SK-N-SH (cell line): ENCODE measurements at places on chromosomes 2 and 18. TPM values are rescaled to one million over a fixed set of nuclear protein-coding genes. Genes with fewer than 3 reads are reported as not detected.

DNA sequence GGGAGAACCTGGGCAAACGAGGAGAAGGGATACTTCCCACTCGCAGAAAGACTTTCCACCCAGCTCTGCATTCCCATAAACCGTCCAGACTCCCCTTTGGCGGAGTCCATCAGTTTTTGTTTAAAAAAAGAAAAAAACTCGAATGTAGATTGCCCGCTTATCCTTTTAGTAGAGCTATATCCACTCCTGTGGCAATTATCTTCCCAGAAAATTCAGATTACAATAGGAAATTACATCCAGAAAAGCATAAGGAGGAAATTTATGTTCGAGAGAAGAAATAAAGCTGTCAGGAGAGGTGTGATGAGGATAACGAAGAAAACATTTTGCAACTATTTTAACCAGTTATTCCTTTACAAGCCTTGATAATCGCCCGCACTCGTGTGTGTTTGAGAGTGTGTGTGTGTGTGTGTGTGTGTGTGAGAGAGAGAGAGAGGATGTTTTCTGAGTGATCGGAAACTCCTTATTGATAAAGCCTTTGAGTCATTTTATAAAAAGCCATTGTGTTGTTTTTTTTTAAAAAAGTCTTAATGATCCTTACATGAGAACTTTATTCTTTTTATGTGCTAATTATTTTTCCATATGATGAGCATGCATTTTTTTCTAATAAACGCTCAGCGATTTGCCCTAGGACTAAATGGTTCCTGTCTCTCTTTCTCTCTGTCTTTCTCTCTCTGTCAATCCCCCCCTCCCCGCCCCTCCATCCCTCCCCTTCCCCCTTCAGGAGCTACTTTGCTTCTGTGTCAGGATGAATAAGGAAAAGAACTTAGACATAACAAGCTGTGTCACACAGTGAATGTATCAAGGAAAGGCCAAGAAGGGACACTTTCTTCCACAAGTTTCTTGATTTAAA is 1.1 kb upstream of the PPP3R1 start:
- peak; percentile 30 for DNase-seq

DNA sequence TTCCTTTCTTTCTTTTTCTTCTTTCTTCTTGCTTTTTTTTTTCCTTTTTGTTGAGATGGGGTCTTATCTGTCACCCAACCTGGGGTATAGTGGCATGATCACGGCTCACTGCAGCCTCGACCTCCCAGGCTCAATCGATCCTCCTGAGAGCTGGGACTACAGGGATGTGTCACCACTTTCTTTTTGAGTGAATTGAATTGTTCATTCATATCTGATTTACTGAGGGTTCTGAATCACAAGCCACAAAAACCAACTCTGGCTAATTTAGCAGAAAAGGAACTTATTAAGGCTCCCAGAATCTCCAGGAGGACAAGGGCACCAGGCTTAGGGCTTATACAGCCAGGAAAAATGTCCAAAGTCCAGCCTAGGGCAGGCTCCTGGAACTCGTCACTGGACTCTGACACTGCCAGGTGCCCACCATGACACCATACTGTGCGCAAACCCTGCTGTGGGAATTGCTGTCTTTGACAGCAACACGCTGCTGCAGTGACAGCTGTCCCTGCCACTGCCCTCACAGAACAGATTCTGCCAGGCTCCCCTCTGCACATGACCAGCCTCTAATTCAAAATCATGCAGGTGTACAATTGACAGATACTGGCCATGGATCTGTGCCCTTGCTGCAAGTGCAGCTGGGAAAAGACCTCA is 42.9 kb upstream of the EML6 start:
- no peak for DNase-seq

DNA sequence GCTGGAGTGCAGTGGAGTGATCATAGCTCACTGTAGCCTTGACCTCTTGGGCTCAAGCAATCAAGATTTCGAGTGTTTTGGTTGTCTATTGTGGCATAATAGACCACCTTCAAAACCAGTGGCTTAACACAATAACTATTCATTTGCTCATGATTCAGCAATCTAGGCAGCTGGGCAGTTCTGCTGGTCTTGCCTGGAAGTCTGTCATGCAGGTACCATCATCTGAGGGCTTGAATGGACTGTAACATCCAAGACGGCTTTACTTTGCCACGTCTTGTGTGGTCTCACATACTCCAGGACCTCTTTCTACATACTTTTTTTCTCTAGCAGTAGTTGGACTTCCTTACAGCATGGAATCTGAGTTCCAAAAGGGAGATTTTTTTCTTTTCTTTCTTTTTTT is 13.2 kb upstream of the ANKRD29 start:
- DNase-seq, result no peak

DNA sequence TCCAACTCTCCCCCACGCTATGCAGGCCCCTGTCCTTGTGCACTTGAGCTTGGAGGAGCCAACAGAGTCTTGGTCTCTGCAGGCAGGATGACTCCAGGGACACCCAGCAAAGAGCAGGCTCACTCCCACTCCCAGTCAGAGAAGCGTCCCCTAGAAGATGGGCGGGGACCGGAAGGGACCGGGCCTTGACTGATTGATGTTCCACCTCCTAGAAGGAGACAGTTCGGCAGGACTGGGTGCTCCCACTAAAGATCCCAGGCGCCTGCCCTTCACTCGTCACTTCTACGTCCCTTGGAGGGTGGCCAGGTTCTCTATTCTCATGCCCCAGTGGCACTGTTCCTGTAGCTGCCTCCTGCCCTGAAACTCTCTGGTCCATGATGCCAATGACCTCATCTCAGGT is 3.2 kb upstream of the SP100 start:
- no peak for DNase-seq

GRCh38 chr2:10205162-10205475 is 82.6 kb downstream of the RRM2 start:
- no peak for DNase-seq

DNA sequence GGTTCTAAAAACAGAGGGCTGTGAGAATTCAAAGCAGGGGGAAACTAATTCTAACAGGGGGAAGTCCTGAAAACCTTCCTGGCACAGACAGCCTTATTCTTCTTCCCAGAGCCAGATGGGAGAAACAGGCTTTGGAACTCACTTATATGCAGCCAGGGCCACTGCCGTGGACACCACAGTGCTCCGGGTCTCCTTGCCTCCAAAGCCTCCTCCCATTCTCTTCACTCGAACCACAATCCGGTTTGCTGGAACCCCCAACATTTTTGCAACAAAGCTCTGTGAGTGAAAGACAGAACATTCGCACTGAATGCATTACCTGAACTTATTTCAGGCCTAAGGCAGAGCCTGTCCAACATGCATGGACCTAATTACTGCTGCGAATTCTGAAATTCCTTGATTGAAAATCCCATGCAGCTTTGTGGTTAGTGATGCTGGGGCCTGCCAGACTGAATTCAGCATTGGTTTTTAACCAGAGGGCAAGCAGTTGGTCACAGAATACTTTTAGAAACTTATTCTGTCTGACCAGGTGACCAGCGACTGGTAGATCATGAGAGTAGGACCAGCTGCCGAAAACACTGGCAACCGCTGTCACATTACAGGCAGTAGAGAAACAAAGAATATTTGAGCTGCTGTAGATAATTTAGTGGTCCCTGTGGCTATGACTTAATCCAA is 48.6 kb downstream of the XDH start:
- no peak for DNase-seq

DNA sequence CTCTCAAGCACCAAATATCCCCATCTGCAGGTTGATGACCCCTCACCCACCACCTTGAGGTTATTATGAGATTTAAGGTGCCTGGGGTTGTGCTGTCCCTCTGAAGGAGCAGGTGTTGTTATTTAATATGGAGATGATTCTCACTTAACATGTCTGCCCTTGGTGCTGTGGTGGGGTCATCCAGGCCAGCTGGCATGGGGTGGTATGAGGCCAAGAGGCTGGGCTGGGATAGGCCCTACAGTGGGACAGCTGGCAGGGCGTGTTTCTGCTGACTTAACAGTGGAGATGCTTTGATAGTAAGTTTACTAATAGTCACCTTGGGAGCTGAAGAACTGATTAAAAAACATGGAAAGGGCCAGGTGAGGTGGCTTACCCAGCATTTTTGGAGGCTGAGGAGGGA is 22.4 kb downstream of the SERPINB12 start:
- DNase-seq, result no peak

DNA sequence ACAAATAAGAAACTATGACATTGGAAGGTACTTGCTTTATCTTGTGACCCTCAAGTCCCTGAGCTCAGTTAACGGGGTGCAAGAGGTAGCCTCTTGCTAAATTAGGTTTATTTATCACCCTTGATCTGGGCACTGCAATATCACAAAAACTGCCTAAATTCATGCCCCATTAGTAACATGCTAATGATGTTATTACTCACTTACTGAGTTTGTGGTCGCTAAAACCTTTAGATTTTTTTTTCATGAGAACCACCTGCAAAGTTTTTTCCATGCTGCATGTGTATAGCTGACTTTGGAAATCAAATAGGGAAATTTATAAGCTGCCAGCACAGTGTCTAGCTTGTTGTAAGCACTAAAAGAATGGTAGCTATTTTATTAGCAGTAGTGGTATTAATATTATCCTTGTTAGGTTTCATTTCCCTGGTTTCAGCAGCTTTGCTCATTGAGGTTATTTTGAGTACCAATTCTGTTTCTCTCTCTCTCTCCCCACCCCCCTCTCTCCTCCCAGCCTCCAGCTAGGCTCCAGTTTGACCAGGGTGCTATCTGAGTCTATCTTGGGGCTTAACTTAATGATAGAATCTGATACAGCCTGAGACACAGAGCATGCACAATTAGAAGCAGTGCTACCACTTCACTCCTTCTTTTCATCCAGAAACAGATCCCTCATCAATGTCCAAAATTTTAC is 88.7 kb upstream of the ATP8B1 start:
- no peak for DNase-seq

GRCh38 chr18:5091741-5092140 is 105.3 kb downstream of the AKAIN1 start:
- DNase-seq, result no peak

- no peak for DNase-seq
Observed at GRCh38 chr18:36777566-36777965, 51.2 kb downstream of the TPGS2 start.

DNA sequence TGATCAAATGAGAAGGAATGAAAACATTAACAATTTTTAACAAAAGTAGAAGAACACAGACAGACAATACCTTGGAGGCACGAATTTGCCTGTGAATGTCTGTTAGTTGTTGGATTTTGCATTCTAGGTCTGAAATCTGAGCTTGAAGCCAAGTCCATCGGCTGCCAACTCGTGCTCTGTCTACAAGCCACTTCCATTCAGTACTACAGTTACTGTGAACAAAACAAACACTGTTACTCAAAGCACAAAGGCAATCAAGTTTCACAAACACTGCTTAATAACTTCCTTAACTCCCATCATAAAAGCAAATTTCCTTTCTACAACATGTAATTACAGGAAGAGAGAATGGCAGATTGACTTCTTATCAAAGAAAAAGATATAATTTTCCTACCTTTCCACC is 42.2 kb downstream of the KANSL1L start:
- DNase-seq, result no peak

DNA sequence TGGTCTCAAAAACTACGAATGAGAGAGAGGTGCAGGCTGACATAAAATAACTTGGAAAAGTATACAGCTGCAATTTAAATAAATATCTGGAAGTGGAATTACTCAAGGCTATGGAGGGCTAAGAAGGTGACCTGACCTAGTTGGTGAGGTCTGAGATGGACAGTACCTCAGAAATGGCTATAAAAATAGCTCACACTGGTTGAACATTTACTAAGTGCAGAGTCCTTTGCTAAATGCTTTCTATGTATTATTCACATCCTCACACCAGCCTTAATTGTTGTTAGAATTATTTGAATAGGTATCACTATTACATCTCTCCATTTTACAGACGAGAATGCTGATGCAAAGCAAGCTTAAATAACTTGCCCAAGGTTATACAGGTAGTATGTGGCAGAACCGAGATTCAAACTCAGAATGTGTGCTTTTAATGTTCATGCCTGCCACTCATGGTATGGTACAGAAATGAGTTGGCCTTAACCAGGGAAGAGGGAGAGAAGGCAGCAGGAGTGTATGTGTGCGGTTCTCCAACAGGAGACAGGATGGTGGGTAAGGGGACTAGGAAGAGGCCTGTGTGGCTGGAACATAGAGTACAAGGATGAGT is 37.4 kb downstream of the MRPL44 start:
- DNase-seq, result no peak

DNA sequence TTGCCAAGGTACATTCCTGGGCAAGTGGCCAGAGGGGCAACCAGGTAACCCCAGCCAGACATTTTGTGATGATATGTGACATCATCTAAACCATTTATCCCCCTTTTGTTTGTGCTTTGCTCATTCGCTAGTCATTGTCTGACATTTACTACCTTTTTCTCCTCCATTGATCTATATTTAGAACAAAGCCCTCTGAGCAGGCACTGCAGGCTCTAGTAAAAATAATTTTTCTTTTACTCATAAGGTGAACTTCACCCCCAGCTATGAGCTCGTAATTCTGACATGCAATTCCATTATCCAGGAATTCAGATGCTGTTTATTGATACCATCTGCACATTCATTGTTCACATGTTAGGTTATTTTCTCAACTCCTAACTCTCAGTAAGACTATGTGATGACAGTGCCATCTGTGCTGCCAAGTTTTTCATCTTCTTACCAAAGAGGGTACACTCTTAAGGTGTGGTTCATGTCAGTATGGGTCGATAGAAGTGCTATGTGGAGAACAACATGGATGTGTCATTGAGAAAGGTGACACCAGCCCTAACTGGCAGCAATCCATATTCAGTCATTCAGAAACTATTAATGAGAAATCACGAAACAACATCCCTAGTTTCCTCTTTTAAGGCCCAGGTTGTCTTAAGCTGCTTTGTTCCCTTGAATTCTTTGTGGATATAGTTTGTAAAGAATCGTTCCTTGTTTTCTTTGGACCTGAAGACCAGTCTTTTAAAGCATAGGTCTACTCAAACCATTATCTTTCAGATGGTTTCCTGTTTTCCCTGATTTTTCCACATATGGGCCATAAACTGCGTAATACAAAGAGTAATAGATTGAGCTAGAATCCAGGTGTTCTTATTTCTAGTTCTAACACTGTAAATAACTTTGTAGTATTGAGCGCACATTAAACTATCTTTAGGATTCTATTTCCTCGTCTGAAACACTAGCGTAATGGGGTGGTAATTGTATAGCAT is 978.1 kb upstream of the CDH2 start:
- DNase-seq, result no peak

DNA sequence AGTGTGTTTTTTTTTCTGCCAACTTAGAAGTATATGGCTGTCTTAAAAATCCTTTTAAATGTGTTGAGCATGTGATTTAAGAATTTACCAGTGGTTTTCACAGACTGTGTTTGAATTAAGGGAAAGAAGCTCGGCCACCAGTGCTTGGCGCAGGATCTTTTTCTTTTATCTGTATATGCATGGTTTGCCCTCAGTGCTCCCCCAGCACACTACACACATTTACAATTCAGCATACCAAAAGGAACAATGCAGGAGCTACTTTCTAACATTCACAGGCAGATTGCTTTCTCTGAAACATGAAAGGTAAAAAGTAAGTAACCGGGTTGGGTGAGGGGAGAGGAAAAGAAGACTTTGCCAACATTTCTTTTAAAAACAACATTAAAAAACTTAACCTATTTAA is 3.9 kb downstream of the SALL3 start:
- DNase-seq, result no peak

Gene TYMS
- 92.1 and 101 TPM in 2 replicates for polyA plus RNA-seq

Gene RGPD4
- polyA plus RNA-seq, result 0.02 TPM in 1 of 2 replicates, not detected in the other

Gene PPP1R1C
- 0.26 and 0.41 TPM in 2 replicates for polyA plus RNA-seq
